CD8-positive, alpha-beta memory T cell (primary cell): ENCODE measurements at places on chromosomes 3 and 15. TPM values are rescaled to one million over a fixed set of nuclear protein-coding genes. Genes with fewer than 3 reads are reported as not detected.

The PARP15 gene
- 12.7 TPM for total RNA-seq

- no peak for DNase-seq
Measured at GRCh38 chr3:135930255-135930654, 35.3 kb upstream of the PPP2R3A start.

The ITIH1 gene
- not detected for total RNA-seq

GRCh38 chr3:191449256-191449655 lies 11.7 kb upstream of the PYDC2 start:
- no peak for DNase-seq

The ALPK3 gene
- 0.18 TPM for total RNA-seq

- DNase-seq = no peak
Measured at GRCh38 chr3:146071632-146072031, 89.4 kb downstream of the PLOD2 start.

The MUC4 gene
- 0.24 TPM for total RNA-seq

The PROK2 gene
- 0.28 TPM for total RNA-seq

The IQCF5 gene
- total RNA-seq = not detected

- DNase-seq = no peak
Measured at GRCh38 chr3:189778340-189778950, 147.3 kb downstream of the TP63 start.

DNA sequence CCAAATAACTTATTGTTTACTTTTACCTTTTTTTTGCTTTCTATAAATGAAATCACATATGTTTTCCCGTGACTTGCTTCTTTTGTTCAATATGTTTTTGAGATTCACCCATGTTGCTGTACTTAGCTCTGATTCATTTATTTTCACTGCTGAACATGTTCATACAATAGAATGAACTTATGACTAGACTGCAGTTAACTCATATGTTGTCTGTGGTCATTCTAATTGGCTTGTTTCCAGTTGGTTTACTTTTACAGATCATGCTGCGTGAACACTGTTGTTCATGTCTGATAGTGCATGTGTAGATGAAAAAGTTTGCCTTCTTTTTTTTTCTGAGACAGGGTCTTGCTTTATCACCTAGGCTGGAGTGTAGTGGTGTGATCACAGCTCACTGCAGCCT lies 31.6 kb upstream of the SV2B start:
- DNase-seq = no peak

DNA sequence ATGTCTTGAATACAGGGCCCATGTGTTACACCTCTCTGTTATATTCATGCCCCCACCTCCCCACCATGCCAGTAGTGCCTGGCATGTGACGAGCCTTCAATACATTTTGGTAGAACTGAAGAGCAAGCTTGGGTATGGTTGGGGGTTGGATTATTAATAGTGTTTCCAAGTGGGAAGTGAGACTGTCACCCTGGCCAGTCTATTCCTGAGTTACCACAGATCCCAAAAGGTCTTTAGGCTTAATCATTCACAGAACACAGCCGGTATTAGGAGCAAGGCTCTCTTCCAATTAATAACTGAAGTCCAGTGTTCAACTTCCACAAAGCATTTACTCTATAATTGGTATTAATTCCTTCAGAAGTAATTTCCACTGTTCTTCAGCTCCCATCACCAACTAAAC lies 231.9 kb upstream of the LRTM1 start:
- no peak for DNase-seq

GRCh38 chr3:124131580-124131979 lies 139.7 kb upstream of the ROPN1 start:
- DNase-seq = no peak

- DNase-seq = no peak
Measured at GRCh38 chr15:81115054-81115939, 18.8 kb upstream of the CFAP161 start.

DNA sequence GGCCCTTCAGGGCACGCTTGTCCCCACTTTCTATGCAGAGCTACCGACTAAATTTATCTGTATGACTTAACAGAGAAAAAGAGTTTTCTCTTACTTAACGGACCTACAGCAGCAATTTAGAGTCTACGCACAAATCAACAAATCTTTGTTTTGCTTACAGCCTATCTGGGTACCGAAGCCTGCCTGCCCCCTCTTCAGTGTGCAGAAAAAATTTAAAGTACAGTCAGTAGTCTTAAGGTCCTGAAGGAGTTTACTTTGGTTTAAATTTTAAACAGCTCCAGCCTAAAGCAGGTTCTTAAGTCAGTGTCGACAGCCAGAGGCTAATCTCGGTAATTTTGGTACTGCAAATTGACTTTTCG lies 570 bp downstream of the SACM1L start:
- DNase-seq = no peak

- no peak for DNase-seq
Measured at GRCh38 chr15:33211176-33211808, 16.8 kb upstream of the FMN1 start.

GRCh38 chr3:35601959-35602358 lies 37.4 kb upstream of the ARPP21 start:
- no peak for DNase-seq

The ASB14 gene
- not detected for total RNA-seq

GRCh38 chr15:71128939-71129562 lies 13.8 kb downstream of the THSD4 start:
- no peak for DNase-seq

- no peak for DNase-seq
Measured at GRCh38 chr3:109963831-109964230, 626.5 kb upstream of the DPPA4 start.

DNA sequence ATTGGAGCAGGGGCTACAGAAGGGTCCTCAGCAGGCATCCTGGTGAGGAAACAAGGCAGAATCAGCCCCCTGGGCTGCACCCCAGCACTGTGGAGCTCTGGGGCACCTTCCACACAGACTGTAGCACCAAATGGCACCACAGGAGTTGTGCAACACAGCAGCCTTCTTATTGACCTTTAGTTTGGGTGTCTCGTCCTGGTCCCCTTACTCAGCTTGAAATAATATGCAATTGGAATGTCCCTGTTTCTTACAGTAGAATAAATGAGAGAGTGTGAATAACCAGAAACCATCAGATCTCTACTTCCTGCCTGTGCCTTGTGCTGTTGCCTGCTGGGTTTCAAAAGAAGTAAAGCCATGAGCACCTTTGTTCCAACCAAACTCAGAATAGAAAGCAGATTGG lies 44.5 kb downstream of the RPLP1 start:
- DNase-seq = no peak

GRCh38 chr3:139325551-139325950 lies 18.3 kb upstream of the MRPS22 start:
- DNase-seq = no peak

DNA sequence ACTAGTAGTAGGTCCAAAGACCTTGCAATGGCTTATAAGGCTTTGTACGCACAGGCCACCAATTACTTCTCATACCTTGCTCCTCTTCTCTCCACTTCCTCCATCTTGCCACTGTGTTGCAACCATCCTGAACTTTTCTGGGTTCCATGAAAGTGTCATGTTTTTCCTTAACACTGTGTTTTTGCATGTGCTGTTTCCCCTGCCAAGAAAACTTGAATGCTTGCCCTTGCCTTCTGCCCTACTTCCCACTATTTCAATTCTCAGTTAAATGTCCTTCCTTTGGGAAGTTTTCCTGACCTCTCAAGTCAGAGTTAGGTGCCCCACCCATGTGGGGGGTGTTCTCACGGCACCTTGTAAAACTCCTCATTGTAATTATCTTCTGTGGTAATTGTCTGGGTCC lies 182.8 kb downstream of the THRB start:
- DNase-seq = no peak

DNA sequence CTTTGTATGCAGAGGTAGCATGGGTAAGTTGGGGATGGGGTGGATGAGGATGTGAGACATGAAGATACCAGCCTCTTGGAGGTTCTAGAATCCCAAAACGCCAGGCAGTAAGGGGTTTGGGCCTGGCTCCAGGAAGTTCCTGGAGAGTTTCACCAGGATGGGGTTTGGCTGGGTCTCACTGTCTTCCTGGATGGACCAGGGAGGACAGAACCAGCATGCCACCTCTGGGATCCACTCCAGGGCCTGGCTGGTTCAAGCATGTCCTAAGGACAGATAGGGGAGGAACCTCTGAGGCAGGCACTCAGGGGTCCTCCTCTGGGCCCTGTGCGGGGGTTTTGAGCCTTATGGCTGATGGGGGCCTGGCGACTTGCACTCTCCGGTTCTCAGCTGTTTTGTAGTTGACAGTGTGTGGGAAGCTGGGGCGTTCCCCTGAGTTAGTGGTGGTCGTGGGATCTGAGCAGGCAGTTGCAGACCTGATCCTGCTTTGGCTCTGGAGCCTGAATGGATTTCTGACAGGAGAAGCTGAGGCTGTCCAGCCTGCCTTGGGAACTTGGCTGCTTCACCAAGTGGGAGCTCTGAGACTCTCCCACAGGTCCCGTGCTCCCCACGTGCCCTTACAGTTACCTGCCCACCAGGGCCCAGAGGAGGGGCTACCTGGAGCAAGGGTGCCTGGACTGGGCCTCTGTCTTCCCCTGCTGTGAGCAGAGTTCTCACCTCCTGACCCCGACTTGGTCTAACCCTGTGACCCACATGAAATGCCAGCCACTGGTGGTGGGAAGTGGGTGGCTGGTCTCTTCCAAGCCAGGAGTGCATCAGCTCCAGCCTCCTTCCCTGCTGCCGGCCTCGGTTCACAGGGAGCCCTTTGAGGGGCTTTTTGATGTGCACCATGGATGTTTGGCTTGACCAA lies 128.4 kb downstream of the EEFSEC start:
- no peak for DNase-seq

DNA sequence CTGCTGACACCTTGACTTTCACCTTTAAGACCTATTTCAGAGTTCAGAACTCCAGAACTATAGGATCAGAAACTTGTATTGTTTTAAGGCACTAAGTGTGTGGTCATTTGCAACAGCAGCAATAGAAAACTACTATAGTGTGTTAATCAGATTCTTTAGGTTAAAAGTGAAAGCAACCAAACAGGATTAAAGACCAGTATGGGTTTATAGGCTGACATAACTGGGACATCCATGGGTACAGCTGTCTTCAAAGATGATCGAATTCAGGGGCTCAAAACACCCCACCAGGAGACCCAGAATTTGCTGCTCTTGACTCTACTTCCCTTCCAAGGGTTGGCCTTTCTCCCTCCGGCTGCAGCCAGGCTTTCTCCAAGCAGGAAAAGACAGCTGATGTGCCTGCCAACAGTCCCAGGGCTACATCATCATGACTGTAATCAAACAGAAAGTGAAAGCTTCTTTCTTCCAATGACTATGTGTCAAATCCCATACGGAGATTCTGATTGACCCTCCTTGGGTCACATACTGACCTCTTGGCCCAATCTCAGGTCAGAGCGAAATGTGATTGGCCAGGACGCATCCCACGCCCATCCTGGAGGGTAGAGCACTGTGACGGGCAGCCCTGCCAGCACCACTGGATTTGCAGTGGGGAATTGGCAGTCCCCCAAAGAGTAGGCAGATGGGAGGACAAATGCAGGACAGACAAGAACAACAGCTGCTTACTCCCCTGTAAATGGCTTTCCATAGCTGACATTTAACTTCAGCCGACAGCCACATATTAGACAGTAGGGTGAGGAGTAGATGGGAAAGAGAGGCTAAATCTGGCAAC lies 51.4 kb upstream of the RNF7 start:
- no peak for DNase-seq

The CFAP92 gene
- 0.13 TPM for total RNA-seq

The ADGRG7 gene
- total RNA-seq = not detected

GRCh38 chr15:71078506-71079207 lies 36.6 kb upstream of the THSD4 start:
- DNase-seq = no peak

GRCh38 chr3:123622766-123623165 lies 37.9 kb upstream of the HACD2 start:
- DNase-seq = no peak

The CTXND1 gene
- total RNA-seq = not detected

- no peak for DNase-seq
Measured at GRCh38 chr3:186589856-186590579, 19.5 kb downstream of the DNAJB11 start.

The EPHB1 gene
- not detected for total RNA-seq

DNA sequence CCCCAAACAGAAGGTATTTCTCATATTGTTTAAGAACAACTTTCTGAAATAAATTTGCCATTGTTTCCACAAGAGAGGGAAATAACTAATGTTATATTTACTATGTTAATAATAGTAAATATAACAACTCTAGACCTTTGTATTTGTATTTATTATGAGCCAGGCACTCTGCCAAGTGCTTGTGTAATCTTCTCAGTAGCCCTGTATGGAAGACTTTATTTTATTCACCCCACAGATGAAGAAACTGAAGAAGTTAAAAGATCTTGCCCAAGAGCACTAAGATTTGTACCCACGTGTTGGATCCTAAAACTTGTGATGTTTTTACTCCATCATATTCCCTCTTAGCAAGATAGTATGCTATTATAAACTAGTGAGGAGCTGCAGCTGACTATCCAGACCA lies 12.0 kb upstream of the GNB4 start:
- no peak for DNase-seq

The PP2D1 gene
- not detected for total RNA-seq

DNA sequence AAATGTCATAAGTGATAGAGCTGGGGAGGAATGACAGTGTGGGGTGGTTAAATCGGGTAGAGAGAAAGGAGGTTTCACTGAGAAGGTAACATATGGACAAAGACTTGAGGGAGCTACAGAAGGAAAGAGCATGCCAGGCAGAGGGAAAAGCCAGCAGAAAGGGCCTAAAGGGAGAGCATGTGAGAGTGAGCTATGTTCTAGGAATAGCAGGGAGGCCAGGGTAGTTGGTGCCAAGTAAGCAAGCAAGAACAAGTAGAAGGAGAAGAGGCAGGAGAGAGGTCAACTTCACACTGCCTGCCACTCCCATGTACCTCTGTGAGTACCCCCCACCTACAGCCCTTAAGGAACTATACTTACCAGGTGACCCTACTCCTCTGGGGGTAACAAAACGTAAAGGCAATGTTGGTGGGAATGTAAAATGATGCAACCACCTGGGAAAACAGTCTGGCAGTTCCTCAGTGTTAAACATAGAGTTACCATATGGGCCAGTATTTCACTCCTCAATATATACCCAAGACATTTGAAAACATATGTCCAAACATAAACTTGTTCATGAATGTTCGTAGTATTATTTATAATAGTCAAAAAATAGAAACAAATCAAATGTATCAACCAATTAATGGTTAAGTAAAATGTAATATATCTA lies 67.6 kb downstream of the SFMBT1 start:
- DNase-seq = no peak

GRCh38 chr3:11570789-11571495 lies 72.8 kb downstream of the VGLL4 start:
- DNase-seq = no peak

The GOLGA8Q gene
- total RNA-seq = not detected

GRCh38 chr15:77901251-77901881 lies 176.1 kb downstream of the TBC1D2B start:
- DNase-seq = no peak

DNA sequence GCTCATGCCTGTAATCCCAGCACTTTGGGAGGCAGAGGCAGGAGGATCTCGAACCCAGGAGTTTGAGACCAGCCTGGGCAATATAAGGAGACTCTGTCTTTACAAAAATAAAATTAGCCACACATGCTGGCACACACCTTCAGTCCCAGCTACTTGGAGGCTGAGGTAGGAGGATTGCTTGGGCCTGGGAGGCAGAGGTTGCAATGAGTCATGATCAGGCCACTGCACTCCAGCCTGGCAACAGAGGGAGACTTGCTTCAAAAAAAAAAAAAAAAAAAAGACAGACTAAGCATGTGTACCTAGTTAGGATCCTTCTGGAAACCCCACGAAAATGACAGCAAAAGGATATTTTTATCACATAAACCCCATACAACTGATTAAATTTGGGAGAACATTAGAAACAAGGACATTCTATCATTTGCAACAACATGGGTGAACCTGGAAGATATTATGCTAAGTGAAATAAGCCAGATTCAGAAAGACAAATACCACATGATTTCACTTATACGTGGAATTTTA lies 44.9 kb downstream of the METTL6 start:
- DNase-seq = no peak
